ENCODE measurements at places on chromosomes 1 and 21. TPM values are rescaled to one million over a fixed set of nuclear protein-coding genes. Genes with fewer than 3 reads are reported as not detected.

PLCH2 gene
- 2.9 TPM for polyA plus RNA-seq

DNA sequence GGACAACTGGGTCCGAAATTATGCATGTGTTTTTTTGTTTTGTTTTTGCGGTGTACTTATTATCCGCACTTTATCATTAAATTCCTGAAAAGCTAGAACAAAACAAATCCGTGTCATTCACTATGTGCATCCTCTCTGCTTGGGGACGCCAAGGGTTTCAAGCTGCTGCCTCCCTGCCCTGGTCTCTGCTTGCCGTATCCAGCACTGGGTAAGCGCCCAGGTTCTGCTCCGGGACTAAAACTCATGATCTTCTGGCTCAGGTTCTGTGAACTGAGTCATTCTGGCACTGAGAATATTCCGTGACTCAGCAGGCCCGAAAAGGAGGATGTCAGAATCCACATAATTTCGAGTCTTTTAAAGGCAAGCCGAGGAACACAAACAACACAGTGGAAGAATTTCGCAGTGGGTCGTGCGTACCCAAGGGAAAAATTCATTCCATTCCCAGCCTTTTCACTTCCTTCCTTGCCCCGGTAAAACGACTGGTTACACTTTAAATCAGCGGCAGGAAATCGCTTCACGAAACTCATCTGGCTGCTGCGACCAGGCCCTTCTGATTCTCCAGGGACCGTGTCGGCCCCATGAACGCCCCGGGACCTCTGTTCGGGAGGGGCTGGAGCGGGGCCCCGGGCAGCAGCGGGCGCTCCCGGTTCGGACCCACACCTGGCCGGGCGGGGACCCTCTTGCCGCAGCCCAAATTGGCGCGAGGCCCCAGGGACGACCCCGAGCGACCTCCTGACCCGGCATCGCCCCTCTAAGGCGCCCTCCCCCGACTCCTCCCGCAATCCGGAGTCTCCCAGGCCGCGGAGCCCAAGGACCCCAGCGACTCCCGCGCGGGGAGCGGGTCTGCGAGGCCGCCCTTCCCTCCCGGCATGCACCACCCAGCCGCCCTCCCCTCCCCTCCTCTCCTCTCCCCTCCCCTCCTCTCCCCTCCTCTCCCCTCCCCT is 746 bp upstream of the LAMC1 start:
- H3K4me3 ChIP-seq = peak overlapping the region; percentile 65
- H3K27ac ChIP-seq = no peak overlapping the region
- peaks cover 20% of the 10 kb centered on the region for H3K4me1 ChIP-seq
- H3K36me3 ChIP-seq = no peaks in the 10 kb centered on the region
- peaks cover 12% of the 10 kb centered on the region for H3K27me3 ChIP-seq
- no peak for DNase-seq

DNA sequence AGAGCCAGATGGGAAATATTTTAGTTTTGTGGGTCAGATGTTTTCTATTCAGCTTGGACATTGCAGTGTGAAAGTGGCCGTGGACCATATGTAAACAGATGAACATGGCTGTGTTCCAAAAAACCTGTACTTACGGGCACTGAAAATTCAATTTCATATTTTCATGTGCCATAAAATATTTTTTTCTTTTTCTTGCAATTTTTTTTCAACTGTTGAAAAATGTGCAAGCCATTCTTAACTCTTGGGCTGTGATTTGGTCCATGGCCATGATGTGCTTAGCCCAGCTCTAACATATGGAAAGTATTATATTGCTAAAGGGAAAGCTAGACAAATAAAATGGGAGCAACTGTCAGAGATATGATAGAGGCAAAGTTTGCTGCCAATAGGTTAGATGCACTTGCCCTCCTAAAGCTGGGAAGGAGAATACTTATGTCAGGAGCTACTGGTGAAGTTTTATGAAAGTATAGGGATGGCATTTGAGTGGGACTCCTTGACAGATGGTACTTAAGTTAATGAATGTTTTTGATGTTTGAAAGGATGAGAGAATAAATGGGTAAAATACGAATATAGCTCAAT is 240.3 kb downstream of the RYR2 start:
- H3K27me3 ChIP-seq = no peaks in the 10 kb centered on the region
- no peak overlapping the region for H3K27ac ChIP-seq
- DNase-seq = no peak
- no peak overlapping the region for H3K4me3 ChIP-seq
- H3K36me3 ChIP-seq = no peaks in the 10 kb centered on the region

DNA sequence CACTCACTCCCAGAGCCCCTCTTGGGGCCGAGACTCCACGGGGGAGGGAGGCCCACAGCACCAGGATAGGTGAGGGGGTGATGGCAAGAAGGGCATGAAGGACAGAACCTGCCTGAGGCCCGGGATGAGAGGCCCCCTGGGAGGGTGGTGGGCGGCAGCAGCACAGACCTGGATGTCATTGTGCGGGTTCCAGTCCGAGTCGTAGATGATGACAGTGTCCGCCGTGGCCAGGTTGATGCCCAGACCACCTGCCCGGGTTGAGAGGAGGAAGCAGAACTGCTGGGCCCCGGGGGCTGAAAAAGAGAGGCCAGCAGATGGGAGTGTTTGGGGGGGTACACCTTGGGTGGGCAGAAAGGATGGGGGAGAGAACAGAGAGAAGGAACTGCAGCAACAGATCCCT is 50.1 kb downstream of the CHD5 start:
- H3K4me1 ChIP-seq = peaks cover 10% of the 10 kb centered on the region
- H3K27me3 ChIP-seq = peaks cover 5% of the 10 kb centered on the region
- H3K27ac ChIP-seq = no peak overlapping the region
- no peak overlapping the region for H3K4me3 ChIP-seq
- H3K36me3 ChIP-seq = no peaks in the 10 kb centered on the region
- DNase-seq = no peak

DNA sequence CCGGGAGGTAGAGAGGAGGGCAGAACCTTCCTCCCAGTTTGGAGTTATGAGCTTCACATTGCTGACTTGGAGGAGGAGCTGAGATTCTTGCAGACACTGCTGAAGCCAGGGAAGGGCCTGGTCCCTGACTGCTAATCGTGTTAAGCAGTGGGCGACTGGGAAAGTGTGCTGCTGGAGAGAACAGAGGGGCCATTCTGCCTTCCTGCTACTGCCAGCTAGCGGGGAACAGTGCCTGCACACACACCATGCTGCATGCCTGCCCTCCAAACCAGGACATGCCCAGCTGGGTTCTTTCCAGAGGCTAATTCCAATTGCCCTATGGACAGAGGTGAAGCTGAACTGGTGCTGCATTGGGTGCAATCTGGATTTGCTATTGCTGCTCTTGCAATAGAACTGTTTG is 281.4 kb downstream of the AJAP1 start:
- H3K27me3 ChIP-seq = peaks cover 4% of the 10 kb centered on the region
- DNase-seq = no peak
- H3K36me3 ChIP-seq = no peaks in the 10 kb centered on the region
- H3K4me3 ChIP-seq = no peak overlapping the region

GRCh38 chr21:28272272-28272992 is 720.2 kb downstream of the LTN1 start:
- no peaks in the 10 kb centered on the region for H3K27me3 ChIP-seq
- no peak overlapping the region for H3K27ac ChIP-seq

DNA sequence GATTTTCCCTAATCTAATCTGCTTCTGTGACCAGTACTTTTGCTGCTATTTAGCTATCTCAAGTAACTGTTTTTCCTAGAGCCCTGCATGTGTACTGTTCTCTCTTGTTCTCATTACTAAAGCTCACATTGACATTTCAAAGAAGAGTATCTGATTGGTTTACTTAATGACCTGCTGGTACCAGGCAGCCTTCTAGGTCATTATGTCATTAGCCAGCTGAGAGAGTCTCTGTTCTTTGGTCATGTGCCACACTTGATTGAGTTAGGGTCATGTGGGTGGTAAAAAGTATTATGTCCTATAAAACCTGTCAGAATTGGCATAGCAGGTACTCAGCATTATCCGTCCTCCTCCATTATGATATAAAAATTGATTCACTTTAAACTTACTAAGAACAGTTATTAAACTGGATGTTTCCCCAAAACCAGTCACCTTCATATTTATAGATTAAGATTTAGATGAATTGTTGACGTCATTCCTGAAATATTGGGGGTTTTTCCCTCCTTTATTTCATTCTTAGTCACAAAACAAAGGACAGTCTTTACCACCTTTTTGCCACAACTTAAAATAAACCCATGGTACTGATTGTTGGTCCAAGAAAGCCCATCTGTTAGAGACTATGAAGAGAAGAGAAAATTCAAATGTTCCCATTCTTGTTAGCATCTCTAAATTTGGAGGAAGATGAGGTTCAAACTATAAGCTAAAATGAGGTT is 22.2 kb downstream of the FNDC5 start:
- no peak overlapping the region for H3K4me3 ChIP-seq
- no peaks in the 10 kb centered on the region for H3K4me1 ChIP-seq
- H3K27ac ChIP-seq = no peak overlapping the region
- peaks cover 24% of the 10 kb centered on the region for H3K36me3 ChIP-seq
- DNase-seq = no peak

DNA sequence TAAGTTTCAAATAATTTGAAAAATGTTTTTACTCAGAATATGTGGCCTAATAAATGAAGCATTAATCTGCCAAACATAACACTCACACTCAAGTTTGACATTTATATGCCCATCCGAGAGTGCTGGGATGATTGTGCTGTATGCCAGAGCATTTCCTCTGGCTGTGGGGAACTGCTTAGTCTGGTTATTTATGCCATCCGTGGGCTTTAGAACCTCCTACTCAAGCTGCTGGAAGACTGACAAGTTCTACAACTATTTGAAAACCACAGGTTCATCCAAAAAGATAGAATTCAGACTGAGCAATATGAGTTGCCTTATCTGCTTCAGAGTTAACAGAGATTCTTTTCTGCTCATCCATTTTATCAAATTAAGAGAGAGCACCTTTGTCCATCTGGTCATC is 25.9 kb downstream of the PCNX2 start:
- no peak for DNase-seq
- no peaks in the 10 kb centered on the region for H3K27me3 ChIP-seq
- H3K36me3 ChIP-seq = peaks cover 4% of the 10 kb centered on the region
- H3K4me1 ChIP-seq = no peaks in the 10 kb centered on the region
- H3K4me3 ChIP-seq = no peak overlapping the region

GRCh38 chr1:100928128-100928527 is 32.2 kb downstream of the SLC30A7 start:
- H3K27me3 ChIP-seq = no peaks in the 10 kb centered on the region
- H3K4me3 ChIP-seq = no peak overlapping the region
- peaks cover 13% of the 10 kb centered on the region for H3K4me1 ChIP-seq
- no peak for DNase-seq

DNA sequence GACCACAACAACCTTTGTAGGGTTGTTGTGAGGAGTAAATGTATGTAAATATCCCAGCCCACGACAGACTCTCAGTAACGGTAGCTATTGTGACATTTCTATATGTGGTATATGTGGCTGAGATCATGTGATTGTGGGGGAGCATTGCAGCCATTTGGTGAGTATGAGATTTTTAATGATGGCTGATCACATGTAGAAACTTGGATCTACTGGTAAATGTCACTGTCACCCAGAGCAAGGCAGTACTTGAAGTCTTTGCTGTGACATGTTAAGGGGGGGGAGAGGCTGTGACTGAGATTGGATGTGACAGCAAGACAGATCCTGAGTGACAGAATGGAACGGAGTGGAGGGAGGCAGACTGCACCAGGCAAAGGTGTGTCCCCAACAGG is 23.9 kb upstream of the MEF2D start:
- peak overlapping the region; percentile 90 for H3K27ac ChIP-seq
- H3K36me3 ChIP-seq = no peaks in the 10 kb centered on the region
- DNase-seq = peak; percentile 70
- no peaks in the 10 kb centered on the region for H3K27me3 ChIP-seq
- peak overlapping the region; percentile 64 for H3K4me3 ChIP-seq

NOS1AP gene
- polyA plus RNA-seq = not detected

COL16A1 gene
- polyA plus RNA-seq = not detected

DNA sequence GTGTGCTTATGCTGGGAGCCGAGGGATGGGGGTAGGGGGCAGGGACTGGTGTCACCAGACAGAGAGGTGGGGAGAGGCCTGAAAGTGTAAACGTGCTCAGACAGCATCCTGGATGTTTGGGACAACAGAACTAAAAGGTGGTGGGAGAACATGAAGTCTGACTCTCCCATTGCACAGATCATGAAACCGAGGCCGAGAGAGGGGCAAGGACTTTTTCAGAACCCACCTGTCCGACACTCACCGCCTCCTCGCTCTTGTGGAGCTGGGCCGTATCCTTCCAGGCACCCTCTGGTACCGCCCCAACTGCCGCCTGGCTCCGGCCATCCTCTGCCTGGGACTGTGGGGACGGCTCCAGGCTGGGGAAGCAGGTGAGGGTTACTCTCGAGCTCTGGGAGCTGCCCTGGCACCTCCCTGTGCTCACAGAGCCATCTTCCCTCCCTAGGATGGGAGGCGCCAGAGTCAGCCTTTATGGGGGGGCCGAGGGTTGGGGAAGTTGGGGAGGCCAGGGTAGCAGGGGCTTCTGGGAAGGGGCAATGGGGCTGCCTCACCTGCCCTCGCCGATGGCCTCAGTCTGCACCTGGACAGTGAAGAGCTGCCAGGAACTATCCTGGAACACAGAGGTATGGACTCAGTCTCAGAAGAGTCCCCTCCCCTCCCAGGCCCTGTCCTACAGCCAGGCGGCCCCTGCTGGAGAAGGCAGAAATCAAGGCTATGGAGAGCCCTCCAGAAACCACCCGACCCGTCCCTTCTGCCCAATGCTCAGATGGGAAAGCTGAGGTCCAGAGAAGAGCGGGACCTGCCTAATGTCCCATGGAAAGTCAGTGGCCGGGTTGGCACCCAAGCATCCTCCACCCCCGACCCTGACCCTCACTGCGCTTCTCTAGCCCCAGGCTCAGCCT is 7.0 kb downstream of the ATP13A2 start:
- no peak for DNase-seq
- H3K27me3 ChIP-seq = no peaks in the 10 kb centered on the region
- no peak overlapping the region for H3K4me3 ChIP-seq
- no peaks in the 10 kb centered on the region for H3K36me3 ChIP-seq

GRCh38 chr1:10841118-10841517 is 44.7 kb upstream of the CASZ1 start:
- no peak overlapping the region for H3K27ac ChIP-seq
- H3K4me3 ChIP-seq = no peak overlapping the region
- H3K4me1 ChIP-seq = no peaks in the 10 kb centered on the region
- no peaks in the 10 kb centered on the region for H3K36me3 ChIP-seq

LCE1F gene
- not detected for polyA plus RNA-seq

DNA sequence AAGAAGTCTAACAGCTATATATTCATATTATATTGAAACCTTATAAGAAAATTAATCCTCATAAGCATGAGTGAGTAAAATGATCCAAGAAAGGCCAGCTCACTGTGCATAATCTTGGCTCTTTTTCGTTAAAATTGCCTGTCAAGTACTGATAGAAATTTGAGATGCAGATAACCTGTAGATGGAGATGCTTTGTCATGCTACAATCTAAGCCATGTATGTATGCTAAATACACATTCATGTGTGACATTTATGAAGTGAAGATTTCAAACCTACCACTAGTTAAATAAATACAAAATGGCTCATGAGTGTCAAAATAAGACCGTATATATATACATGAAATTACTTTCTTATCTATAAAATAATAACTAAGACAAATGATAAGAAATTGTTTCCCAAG is 1491.5 kb upstream of the PRMT6 start:
- H3K4me1 ChIP-seq = no peaks in the 10 kb centered on the region
- no peak overlapping the region for H3K27ac ChIP-seq
- no peaks in the 10 kb centered on the region for H3K36me3 ChIP-seq
- no peak for DNase-seq

GRCh38 chr21:34705011-34705410 is 36.2 kb downstream of the CLIC6 start:
- DNase-seq = no peak
- H3K27me3 ChIP-seq = peaks cover 2% of the 10 kb centered on the region
- H3K36me3 ChIP-seq = no peaks in the 10 kb centered on the region
- H3K27ac ChIP-seq = no peak overlapping the region
- no peak overlapping the region for H3K4me3 ChIP-seq
- peaks cover 11% of the 10 kb centered on the region for H3K4me1 ChIP-seq

LHX8 gene
- polyA plus RNA-seq = not detected

ZDHHC18 gene
- 8.8 TPM for polyA plus RNA-seq

Measured in immature natural killer cell (primary cell).